ENCODE measurements at places on chromosomes 1 and 21. TPM values are rescaled to one million over a fixed set of nuclear protein-coding genes. Genes with fewer than 3 reads are reported as not detected.

Gene RHOU
- total RNA-seq = 38.4 TPM

Gene TMPRSS3
- 12.6 TPM for total RNA-seq

Gene HIVEP3
- total RNA-seq = 9.7 TPM

Gene ARID1A
- 88.5 TPM for total RNA-seq

Gene DNASE2B
- 0.88 TPM for total RNA-seq

Gene FAM151A
- not detected for total RNA-seq

Gene TFF2
- total RNA-seq = not detected

Gene LCK
- total RNA-seq = 2.2 TPM

Gene BRINP3
- 3.3 TPM for total RNA-seq

Gene TRIM67
- not detected for total RNA-seq

Gene KCNQ4
- total RNA-seq = 0.39 TPM

Gene IGSF9
- total RNA-seq = 1.6 TPM

Gene TMEM50B
- total RNA-seq = 354 TPM

Gene PLPPR4
- total RNA-seq = 0.79 TPM

Gene TNNI3K
- not detected for total RNA-seq

Gene F3
- 106 TPM for total RNA-seq

Gene SLAMF8
- 6.3 TPM for total RNA-seq

Gene IVL
- not detected for total RNA-seq

Gene DUSP23
- total RNA-seq = 100 TPM

Gene LCE1D
- not detected for total RNA-seq

Gene FYB2
- total RNA-seq = not detected

Gene GPR37L1
- total RNA-seq = 0.34 TPM

Gene SLC27A3
- 32.5 TPM for total RNA-seq

Gene TSPAN1
- 73.9 TPM for total RNA-seq

Gene LCE1E
- total RNA-seq = not detected

Gene ADGRL4
- total RNA-seq = 25.7 TPM

Gene ELAPOR1
- 17.5 TPM for total RNA-seq

Gene TAF13
- 46.5 TPM for total RNA-seq

Gene HRNR
- not detected for total RNA-seq

Gene S100A8
- total RNA-seq = 35.6 TPM

Gene CAPN8
- total RNA-seq = 0.20 TPM

Gene LEFTY2
- 0.11 TPM for total RNA-seq

Measured in thyroid gland (tissue), 4 donors.